ENCODE measurements at places on chromosomes 12 and 14.

GRCh38 chr12:31783996-31784645, 55.3 kb upstream of the AMN1 start:
- DNase-seq = no peak

GRCh38 chr14:80215756-80216581, 4.7 kb upstream of the DIO2 start:
- peak; percentile 69 for DNase-seq

DNA sequence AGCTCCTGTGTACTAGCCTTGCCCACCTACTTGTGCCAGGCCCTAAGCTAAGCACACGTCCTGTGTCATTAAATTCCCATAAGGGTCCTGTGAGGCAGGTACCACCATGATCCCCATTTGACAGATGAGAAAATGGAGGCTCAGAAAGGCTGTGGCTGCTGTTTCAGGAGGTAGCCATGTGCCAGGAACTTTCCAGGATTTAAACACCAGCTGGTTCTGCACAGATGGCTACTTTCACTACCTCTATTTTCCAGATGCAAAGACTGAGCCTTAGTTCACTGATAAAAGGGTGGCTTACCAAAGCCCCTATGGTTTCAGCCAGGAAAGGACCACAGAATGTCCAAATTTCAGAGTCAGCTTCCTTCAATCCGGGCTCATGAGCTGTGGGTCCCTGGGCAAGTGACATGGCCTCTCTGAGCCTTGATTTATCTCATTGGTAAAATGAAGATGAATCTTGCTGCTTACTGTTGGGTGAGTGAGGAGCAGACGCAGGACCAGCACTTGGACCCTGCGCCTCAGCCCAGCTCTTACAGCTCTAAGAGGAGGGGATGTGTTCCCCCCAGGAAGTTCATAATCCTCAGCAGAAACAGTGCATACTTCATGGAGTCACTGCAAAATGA, 23.5 kb downstream of the CMKLR1 start:
- no peak for DNase-seq

GRCh38 chr14:98976271-98976670, 295.7 kb downstream of the BCL11B start:
- DNase-seq = no peak

DNA sequence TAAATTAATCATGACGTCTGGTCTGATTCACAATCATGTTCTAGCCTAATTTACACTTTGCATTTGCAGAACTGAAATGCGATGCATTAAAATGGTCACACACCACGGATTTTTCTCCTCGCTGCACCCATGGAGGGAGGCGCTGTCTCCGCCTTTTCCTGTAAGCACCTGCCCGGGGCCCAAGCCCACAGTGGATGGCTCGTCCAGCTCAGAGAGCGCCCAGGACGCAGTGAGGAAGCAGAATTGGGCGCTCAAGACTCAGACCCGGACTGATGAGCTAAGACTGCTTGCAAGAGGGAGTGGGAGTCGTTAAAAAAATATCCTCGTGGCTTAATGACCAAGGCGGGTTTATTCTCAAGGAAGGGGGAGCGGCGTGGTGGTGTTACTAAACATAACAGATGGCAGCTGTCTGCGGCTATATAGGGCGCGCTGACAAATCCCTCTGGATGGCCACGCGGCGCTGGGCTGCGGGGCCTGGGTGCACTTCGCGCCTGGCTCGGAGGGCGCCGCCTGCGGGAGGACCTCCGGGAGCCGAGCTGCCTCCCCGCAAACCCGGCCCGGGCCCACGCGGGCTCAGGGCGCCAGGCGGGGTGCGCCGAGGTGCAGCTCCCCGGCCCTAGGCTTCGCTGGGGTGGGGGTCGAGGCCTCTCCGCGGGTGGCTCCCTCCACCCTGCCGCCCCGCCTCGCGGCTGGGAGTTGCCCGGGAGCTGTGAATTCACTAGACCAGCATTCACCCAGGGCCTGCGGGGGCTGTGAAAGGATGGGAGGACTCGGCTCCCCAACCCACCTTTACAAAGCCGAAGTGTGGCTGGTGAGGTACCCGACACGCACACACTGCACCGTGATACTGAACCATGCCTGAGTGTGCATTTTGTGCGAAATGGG, 78.7 kb downstream of the PPM1A start:
- peak; percentile 44 for DNase-seq

GRCh38 chr14:34843011-34843554, 32.1 kb downstream of the BAZ1A start:
- DNase-seq = peak; percentile 87

DNA sequence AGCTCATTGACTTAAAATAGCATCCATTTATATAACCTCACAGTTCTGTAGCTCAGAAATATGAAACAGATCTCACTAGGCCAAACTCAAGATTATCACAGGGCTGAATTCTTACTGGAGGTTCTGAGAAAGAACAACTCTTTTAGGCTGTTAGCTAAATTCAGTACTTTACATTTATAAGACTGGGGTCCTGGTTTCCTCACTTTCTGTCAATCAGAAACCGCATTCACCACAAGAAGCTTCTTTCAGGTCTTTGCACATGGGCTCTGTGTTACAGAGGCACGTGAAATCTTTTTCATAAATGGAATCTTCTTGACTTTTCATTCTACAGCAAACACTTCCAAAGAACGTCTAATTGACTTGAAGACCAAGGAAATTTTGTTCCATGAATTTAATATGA, 876.3 kb upstream of the FOXG1 start:
- DNase-seq = no peak

DNA sequence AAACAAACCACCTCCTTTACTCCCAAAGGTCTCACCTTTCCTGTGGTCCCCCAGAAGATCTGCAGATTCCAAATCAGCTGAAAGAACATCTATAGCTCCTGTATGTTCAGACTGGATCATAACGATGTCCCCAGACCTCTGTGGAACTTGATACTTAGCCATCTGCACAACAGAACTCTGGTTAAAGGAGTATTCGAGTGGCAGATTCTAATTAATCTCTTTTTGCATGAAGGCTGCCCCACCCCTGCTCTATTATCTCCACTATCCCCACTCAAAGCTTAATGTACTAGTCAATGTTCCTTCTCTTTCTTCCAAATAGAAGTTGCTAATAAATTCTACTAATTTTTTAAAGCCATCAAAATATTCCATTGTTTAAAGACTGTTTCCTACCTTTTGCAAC, 22.8 kb downstream of the GSTZ1 start:
- DNase-seq = no peak

DNA sequence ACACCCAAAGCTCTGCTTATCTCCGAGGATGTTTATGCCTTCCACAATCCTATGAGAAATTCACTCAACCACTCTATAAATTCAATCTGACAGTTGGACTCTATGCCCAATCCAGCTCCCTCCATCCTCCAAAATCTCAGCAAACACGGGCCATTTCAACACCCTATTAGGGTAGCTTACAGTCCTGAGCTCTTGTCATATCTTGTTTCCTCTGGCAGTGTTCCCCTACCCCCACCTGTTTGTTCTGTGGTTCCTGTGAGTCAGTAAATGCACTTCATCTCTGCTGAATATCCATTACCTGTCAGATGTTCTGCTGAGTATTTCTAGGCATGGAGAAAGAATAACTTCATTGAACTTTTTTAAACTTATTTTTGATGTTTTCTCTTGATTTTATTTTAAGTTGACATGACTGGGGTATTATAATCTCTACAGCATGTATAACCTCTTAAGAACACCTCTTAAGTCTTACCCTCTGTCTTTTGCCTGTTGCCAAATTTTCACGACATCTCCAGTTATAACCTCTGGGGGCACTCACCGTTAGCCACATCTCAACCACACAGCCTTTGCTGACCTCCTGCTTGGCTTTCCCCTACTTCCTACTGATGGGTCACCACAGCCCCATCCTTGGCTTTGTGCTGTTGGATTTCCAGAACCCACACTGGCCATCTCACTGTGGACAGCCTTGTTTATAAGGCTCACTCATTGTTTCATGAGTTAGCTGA, 317.0 kb upstream of the TMPO start:
- no peak for DNase-seq

DNA sequence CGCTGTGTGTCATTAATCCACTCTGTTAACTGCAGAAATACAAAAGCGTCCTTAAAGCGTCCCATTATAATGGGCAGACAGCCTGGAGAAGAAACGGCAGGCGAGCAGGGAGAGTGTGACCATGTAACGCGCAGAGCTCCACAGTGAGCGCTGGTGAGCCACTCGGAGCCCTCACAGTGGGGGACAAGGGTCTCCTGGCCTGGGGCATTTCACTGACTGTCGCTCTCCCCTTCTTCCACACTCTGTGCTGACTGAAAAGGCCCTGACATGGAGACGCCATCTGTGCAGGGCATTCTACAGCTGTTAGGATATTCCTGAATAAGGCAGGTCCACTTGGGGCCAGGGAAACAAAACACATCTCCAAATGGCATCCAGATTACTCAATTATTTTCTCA, 24.2 kb downstream of the CCDC92 start:
- no peak for DNase-seq

DNA sequence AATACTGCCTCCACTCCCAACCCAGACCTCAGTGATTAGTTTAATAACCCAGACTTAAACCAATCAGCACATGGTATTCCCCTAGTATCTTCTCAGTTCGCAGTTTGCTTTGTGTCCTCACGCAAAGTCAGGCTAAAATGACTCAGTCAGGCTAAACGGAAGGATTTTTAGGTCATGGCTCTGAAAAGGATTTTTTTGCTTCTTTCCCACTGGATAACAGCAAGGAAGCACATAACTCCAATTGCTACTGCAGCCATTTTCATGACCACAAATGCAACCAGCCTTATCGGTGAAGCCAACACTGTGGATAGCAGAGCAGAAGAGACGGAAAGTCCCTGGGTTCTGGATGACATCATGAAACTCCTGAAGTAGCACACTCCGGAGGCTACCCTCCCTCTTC, 67.7 kb downstream of the ZC3H14 start:
- DNase-seq = peak; percentile 74

DNA sequence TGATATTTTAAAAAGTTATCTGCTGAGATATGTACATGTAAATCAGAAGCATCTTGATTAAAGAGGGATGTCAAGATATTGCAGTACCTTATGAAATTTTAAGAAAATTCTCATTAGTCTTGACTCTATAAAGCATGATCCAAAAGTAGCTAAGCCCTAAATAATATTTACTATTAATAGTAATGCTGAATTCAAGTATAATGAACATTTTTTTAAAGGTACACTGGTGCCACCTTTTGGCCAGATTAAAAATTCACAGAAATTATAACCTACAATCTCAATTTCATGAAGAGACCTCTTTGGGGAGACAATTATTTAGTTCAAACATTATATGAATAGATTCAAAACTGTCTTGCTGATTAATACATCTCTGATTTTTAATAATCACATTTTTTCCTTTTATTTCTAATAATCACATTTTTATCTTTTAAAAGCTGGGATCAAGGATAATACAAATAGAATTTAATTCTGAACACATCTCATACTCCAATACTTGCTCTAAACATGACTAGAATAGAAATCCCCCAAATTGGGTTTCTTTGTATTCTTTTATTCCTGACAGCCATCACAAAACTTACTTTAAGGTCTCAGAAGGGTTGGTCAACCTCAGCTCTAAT, 13.4 kb downstream of the AKAP5 start:
- DNase-seq = no peak

- DNase-seq = no peak
Observed at GRCh38 chr14:31084385-31084784, 58.2 kb upstream of the STRN3 start.

DNA sequence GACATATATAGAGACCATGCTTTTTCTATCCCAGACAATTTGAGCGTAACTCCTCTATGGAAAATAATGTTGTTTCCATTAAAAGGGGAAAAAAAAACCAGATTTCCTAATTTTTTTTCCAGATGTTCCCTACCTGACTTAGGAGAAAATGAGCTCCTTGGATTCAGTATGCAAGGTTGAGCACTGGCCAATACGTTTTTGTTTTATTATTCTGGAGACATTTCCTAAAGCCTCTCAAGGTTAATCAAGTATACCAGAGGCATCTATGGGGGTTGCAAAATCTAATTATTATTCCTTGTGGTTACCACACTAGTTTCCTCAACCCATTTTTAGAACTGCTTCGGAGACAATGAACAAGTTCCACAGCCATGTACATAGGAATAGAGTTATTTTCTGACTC, 291.3 kb downstream of the SLC16A7 start:
- no peak for DNase-seq

- DNase-seq = peak; percentile 53
Observed at GRCh38 chr12:49893753-49894750, 9.6 kb downstream of the FAIM2 start.

DNA sequence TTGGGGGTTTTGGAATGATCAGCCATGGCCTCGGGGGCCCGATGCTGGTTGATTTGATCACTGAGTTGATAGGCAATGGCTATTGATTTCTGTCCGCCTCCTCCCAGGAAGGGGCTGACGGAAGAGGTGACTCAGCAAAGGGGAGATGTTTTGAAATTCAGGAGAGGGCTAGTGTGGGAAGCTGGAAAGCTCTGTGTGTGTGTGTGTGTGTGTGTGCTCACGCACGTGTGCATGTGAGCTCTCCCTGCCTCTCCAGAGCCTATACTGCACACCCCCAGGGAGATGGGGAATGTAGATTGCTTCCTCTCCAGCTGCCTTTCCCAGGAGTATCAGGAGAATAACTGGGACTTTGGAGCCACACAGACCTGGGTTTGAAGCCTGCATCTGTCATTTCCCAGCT, 184.9 kb upstream of the MYL2 start:
- no peak for DNase-seq

GRCh38 chr14:55512421-55512820, 67.6 kb upstream of the KTN1 start:
- no peak for DNase-seq

DNA sequence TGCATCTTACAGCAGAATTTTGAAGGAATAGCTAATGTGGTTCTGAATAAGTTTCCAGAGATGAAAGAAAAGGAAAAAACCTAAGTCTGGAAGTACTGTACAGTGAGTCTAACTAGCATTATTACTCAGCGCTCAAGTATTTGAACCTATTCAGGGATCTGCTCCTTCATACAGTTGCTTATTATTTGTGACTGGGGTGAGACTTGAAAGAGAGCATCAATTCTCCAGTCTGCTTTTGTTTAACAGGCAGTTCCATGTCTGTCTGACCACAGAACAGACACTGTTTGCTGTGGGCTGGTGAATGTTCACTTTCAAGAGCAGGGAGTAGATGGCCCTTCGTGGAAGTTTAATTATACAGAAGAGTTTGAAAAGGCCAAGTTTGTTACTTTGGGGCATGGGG, 9.3 kb downstream of the ETV6 start:
- DNase-seq = no peak

- DNase-seq = no peak
Observed at GRCh38 chr14:86604561-86604960, 1074.6 kb downstream of the FLRT2 start.

DNA sequence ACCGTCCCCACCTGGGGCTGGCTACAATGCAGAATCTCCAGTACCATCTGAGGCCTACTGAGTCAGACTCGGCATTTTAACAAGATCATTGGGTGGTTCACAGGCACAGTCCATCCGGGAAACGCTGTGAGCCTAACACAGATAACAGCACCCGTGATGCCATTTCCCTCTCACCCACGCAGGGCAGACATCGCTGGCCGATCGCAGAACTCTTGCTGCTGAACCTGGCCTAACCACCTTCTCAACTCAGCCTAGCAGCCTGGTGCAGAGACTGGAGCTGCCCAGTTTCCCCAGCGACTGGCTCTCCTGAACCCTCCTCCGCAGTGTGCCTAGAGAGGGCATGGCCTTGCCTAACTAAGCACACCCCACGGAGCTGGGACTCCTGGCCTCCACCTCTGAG, 83.3 kb downstream of the NCOR2 start:
- no peak for DNase-seq

Data from osteoblast (primary cell).